Activated CD8-positive, alpha-beta T cell treated with anti-CD3 and anti-CD28 coated beads for 36 hours (primary cell): ENCODE measurements at places on chromosomes 12 and 14. TPM values are rescaled to one million over a fixed set of nuclear protein-coding genes. Genes with fewer than 3 reads are reported as not detected.

Gene OTX2
- not detected for total RNA-seq

Gene B4GALNT3
- 2.8 TPM for total RNA-seq

Gene AQP2
- not detected for total RNA-seq

DNA sequence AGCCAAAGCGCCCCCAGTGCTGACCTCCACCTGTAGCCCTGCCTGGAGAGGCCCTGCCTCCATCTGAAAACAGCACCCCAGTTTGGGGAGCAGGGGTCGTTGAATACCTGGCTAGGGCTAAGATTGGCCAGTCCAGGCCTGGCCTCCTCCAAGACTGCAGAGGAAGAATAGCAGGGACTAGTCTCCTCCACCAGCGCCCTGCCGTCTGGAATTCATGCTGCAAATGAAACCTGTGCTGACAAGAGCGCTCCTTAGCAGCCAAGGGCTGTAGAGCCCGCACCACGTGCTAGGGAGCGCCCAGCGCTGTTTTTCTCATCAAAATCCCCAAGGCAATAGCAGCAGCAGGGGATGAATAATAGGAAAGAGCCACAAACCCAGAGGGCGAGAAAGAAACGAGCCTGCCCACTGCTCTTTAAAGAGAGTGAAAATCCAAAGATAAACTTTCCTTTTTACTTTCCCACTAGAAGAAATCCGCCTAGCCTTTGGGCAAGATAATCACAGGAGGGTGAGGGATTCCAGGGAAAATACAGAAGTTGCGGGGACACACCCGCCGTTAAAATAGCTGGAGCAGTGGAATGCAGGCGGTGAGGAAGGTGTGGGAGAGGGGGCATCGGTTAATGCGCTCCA is 3.3 kb downstream of the COL2A1 start:
- H3K27me3 ChIP-seq = peaks cover 82% of the 10 kb centered on the region
- no peak for DNase-seq
- peak overlapping the region; percentile 56 for H3K4me3 ChIP-seq
- peaks cover 30% of the 10 kb centered on the region for H3K4me1 ChIP-seq

GRCh38 chr12:110141389-110141788 is 17.2 kb downstream of the IFT81 start:
- H3K36me3 ChIP-seq = no peaks in the 10 kb centered on the region
- DNase-seq = no peak
- no peak overlapping the region for H3K27ac ChIP-seq
- no peak overlapping the region for H3K4me3 ChIP-seq
- H3K4me1 ChIP-seq = no peaks in the 10 kb centered on the region

DNA sequence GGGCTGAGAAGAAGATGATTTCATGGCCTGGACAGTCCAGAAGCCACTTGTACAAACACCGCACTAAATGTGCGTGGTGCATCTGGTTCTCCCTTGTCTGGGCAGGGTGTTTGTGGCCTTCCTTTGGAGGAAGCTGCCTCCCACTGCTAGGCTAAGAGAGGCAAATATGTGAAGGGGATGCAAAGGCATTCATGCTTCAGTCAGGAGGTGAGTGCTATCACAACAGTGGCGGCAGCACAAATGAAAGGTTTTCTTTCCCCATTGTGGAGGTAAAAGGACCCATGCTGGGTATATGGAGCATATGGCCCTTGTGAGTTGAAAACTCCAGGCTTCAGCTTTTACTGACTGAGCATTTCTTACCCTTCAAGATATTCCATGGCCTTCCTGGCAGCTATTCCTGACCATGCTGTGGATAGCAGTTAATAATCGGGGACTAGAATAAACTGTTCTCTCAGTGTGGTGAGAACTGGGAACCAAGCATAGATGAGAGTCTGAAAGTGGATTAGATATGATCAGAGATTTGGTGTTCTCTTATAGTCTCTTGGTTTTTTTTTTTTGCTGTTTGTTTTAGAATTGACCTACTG is 69.9 kb downstream of the MYRFL start:
- no peak for DNase-seq
- H3K4me3 ChIP-seq = no peak overlapping the region
- H3K27ac ChIP-seq = no peak overlapping the region
- H3K4me1 ChIP-seq = no peaks in the 10 kb centered on the region

- H3K27ac ChIP-seq = no peak overlapping the region
- DNase-seq = no peak
- H3K4me1 ChIP-seq = no peaks in the 10 kb centered on the region
Observed at GRCh38 chr12:106600503-106600902, 17.7 kb downstream of the RFX4 start.

GRCh38 chr12:21220266-21220665 is 89.3 kb downstream of the SLCO1B1 start:
- H3K4me3 ChIP-seq = no peak overlapping the region
- peaks cover 1% of the 10 kb centered on the region for H3K27me3 ChIP-seq
- no peak overlapping the region for H3K27ac ChIP-seq
- H3K4me1 ChIP-seq = no peaks in the 10 kb centered on the region

GRCh38 chr12:112190231-112191025 is 65.1 kb downstream of the TRAFD1 start:
- H3K4me3 ChIP-seq = no peak overlapping the region
- no peak for DNase-seq
- H3K27ac ChIP-seq = no peak overlapping the region
- H3K4me1 ChIP-seq = no peaks in the 10 kb centered on the region
- H3K36me3 ChIP-seq = peaks cover 16% of the 10 kb centered on the region

- peak; percentile 65 for DNase-seq
- H3K27me3 ChIP-seq = no peaks in the 10 kb centered on the region
- peaks cover 36% of the 10 kb centered on the region for H3K4me1 ChIP-seq
- peak overlapping the region; percentile 98 for H3K27ac ChIP-seq
Observed at GRCh38 chr14:50312734-50313054, 570 bp downstream of the DMAC2L start.

DNA sequence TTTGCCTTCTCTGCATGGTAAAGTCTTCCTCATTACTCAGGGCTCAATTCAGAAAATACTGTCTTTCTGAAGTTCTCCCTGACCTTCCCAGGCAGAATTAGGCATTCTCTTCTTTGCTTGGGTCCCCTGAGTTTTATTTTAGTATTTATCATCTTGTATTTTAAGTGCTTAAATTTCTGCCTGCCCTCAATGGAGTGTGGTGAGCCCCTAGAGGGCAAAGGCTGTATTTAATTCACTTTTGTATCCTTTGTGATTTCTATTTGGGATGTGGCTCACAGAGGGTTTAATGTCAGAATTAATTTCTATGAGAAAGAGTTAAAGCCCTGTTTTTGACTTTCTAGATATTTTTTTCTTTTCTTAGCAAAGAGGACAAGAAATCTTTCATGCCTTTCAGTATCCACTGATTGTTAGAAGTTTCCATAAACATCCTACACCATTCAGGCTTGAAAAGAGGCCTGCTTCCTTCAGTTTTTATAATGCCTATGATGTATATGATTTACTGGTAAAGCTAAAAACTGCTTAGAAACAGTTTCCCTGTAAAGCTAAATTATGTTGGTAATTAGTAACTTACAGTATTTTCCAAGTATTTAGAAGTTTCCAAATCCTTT is 55.6 kb upstream of the PTPRB start:
- no peak for DNase-seq
- peaks cover 3% of the 10 kb centered on the region for H3K27me3 ChIP-seq
- no peak overlapping the region for H3K27ac ChIP-seq
- no peaks in the 10 kb centered on the region for H3K36me3 ChIP-seq
- H3K4me3 ChIP-seq = no peak overlapping the region

- H3K4me3 ChIP-seq = no peak overlapping the region
- H3K36me3 ChIP-seq = no peaks in the 10 kb centered on the region
- H3K27ac ChIP-seq = no peak overlapping the region
- no peaks in the 10 kb centered on the region for H3K27me3 ChIP-seq
- no peak for DNase-seq
Observed at GRCh38 chr12:41402801-41403200, 214.7 kb downstream of the PDZRN4 start.
